Activated CD4-positive, alpha-beta T cell treated with anti-CD3 and anti-CD28 coated beads for 48 hours (primary cell): ENCODE measurements at places on chromosomes 5 and 9.

DNA sequence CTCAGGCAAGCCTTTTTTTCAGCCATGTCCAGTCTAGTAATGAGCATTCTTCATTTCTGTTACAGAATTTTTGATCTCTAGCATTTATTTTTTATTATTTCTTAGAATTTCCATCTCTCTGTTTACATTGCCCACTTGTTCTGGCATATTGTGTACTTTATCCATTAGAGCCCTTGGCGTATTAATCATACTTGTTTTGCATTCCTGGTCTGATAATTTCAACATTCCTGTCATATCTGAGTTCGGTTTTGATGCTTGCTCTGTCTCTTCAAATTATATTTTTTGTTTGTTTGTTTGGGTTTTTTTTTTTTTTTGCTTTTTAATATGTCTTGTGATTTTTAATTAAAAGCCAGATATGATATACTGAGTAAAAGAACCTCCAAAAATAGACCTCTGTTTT, 23.0 kb upstream of the JAK2 start:
- DNase-seq = no peak

DNA sequence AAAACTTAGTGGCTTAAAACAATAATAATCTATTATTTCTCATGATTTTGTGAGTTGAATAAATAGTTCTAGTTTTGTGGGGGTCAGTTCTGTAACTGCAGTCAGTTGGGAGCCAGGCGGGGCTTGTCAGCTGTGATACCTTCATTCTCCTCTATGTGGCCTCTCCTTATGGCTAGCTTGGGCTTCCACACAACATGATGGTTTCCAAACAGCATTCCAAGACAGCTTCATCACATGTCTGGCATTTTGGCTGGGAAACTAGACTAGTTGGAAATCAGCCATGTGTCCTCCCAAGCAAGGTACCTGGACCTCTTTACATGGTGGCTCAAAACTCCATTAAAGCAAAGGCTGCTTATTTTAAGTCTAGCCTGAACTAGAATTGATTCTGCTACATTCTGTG, 61.4 kb upstream of the RANBP3L start:
- no peak for DNase-seq

DNA sequence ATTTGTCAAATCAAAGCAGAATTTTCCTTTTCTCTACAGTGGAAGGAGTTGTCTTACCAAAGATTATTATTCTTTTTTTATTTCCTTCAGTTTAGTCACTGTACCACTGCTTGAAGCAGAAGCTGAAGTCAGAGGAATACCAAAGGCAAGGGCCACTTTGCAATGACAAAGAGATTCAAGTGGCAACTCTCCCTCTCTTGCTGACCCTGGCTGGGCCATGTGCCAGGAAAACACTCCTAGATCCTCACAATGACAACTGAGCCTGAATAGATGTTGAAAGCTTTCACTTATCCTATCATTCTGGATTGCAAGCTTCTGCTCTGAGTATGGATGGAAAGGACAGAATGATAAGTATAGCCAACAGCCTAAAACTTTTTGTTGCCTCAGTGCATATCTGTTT, 618.3 kb downstream of the NR2F1-AS1 start:
- no peak for DNase-seq

GRCh38 chr5:91061946-91062562, 321.1 kb downstream of the ARRDC3 start:
- DNase-seq = no peak

DNA sequence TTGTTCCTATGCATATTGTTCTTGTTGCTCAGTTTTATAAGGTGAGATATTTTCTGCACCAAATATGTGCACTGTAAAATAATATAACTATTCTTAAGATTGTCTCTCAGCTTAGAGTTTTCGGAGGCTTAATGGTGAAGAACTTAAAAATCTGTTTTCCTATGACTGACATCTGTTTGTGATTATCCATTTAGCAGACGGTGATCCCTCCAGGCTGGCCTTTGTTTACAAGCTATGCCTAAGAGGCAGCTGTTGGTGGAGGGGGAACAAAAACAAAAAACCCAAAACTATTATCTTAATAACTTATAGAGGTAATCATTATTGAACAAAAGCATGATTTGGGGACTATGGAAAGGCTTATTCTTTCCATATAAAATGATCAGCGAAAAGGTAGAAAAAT, 658 bp downstream of the PDCD1LG2 start:
- no peak for DNase-seq

DNA sequence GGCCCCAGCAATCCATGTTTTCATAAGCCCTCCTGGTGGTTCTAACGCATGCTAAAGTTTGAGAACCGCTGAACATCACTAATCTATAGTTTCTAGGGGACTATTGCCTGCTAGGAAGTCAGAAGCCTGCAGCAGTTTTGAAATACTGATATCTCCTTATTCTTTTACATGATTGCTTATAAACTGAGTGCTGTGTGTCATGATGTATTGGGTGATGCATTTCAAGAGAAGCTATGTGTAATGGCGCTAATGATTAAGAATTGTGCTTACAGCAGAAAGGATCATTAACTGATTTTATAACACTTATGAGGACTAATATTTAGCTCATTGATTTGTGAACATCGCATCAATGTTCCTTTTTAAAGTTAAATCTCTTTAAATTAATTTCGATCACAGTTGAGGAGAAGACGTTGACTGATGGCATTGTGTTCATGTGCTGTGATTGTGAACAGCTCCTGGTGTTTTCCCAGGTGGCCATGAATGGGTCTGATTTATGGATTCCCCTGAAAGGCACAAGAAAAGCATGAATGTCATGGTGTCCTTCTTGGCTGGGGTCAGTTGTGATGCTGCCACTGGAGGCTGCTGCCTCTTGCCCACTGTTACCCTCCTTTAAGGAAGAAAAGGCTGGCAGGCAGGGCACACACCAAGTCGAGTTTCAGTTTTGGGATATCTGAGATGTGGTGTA, 12.0 kb upstream of the DAP start:
- DNase-seq = no peak

GRCh38 chr5:57824047-57824446, 341.4 kb upstream of the ACTBL2 start:
- no peak for DNase-seq

DNA sequence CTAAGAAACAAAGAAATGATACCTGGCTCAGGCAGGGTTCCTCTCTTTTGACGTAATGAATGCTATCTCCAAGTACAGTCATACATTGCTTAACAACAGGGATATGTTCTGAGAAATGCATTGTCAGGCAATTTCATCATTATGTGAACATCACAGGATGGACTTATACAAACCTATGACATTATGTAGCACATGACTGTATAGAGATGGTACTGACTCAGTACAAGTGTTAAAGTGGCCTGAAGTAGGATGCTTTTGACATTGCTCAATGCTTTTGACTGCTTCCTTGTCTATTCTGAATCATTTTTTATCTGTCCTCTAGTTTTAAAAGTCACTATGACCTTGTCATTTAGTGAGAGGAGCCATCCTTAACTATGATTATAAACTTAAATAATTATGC, 147.6 kb downstream of the NR2F1-AS1 start:
- DNase-seq = no peak

DNA sequence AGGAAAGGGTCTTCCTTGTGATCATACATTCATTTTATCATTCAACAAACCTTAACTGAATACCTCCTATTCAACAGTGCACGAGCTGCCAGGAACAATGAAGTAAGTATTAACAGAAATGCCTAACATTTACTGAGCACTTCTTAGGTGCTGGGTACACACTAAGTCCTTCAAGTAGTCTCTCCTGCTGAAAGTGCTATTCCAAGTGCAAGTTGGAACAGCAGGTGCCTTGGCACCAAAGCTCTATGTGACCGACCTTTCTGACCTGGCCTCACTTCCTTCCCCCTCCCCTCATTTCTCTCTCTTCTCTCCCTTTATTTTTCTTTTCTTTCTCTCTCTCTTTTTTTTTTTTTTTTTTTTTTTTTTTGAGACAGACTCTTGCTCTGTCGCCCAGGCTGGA, 94.5 kb downstream of the GRIA1 start:
- no peak for DNase-seq

DNA sequence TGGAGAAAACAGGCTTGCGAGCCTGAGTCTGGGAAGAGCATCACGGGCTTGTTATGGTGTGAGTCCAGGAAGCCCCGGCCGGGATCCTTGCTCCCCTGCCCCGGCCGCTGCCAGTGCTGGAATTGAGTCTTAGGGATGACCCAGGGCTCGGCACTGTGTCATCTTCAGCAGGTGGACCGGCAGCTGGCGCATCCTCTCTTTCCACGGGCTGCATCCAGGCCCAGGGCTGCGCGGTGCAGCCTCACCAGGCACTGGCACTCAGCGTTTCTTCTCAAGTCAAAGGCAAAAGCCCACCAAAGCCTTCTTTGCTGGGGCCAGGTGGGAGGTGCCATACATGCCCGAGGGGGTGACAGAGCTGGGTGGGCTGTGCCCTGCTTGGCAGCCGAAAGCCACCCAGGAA, 46.6 kb downstream of the COL5A1 start:
- no peak for DNase-seq

GRCh38 chr9:89425921-89426383, 72.0 kb downstream of the SEMA4D start:
- no peak for DNase-seq

DNA sequence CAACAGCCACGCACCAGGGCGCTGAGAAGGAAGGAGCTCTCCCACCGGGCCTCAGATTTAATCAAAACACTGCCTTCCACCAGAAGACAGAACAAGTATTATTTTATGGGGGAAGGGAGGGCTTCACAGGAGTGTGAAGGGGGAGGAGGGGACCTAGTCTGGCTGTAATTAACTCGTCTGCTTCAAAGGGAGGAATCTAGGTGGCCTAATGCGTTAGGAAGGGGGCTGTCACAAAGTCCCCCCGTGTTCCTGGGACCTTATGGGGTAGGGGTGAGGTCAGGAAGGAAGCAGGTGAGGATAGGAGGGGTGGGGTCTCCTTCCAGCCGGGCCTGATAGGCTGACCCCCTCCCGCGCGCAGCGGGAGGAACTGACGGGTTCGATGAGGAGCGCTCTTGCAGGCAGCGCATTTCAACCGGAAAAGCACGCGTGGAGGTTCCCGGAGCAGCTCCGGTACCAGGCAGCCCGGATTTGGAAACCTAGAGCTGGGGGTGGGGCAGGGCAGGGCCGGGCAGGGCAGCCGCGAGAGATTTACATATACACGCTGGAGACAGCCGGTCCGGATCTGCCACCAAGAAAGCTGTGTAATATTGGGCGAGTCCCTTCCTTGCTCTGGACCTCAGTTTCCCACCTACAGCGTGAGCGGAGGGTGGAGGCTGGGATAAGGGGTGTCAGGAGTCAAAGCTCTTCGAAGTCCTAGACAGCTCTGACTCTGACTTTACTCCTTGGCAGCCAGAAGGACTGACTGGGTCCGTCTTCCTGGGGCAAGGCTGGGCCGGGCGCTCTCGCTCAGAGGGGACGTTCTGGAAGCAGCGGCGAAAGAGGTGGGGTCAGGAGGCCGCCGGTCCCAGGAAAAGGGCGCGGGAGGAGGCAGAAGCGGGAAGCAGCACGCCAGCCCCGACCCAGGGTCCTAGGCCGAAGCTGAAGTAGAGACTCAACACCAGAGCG, 1.8 kb downstream of the SHB start:
- peak; percentile 31 for DNase-seq

DNA sequence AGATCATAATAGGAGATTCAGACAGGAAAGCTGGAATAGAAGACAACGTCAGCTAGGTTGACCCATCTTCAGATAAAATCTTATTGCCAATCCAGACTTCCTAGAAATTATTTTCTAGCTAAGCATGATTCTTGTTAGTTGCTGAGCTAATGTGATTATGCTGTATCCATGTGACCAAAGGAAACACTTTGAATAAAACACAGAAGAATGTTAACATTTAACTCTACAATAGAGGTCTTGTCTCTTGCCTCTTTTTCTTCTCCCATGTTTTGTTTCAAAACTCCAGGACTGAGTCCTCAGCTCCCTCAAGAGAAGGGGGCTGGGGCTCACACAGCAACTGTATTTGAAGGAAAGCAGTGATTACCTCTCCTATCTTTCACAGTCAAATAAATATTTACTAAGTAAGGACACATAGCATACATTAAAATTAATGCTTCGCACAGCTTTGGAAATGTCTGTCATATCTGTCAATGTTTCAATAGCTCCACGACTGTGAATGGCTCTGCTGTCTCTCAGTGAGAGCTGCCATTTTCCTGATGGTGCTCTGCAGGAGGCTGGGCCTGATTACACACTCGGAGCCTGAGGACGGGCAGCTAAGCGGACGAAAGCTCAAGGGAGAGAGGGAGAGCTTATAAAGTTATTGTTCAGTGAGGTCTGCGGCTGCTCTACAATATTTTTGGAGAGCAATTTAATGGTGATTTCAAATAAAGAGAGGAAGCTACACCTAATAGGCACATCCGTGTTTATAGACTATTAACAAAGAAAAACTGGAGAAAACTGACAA, 64.8 kb upstream of the ZNF462 start:
- no peak for DNase-seq

GRCh38 chr5:94932259-94932658, 313.8 kb downstream of the SLF1 start:
- DNase-seq = no peak

DNA sequence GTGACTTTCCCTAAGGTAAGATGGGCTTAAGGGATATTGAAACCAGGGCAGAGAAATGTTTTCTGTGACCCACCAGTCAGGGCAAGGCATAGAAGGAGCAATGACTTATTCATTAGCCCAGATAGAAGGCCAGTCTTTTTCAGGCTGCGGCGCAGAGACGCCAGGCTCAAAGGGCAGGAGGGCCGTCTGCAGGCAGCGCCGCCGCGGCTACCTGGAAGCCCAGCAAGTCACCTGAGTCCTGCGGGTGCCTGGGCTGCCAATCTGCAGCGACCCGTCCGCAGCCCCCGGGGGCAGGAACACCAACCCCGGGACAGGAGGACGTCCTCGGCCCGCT, 322 bp upstream of the SH3GL2 start:
- DNase-seq = no peak

DNA sequence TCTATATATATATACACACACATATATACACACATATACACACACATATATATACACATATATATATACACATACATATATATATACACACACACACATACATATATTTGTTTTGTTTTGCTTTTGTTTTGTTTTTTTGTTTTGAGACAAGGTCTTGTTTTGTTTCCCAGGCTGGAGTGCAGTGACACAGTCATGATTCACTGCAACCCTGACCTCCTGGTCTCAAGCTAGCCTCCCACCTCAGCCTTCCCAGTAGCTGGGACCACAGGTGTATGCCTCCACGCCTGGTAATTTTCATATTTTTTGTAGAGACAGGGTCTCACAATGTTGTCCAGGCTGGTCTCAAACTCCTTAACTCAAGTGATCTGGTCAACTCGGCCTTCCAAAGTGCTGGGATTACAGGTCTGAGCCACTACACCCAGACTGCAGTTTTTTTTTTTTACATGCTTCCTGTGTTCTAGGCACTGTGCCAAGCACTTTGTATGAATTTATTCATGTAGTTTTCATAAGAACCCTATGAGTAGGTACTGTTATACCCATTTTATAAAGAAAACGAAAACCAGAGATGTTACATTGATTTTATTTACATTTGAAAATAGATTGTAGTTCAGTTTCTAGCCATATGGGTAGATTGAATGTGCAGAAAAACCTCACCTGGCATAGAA, 120.7 kb downstream of the PBX3 start:
- no peak for DNase-seq

- no peak for DNase-seq
Measured at GRCh38 chr5:136563489-136563888, 198.1 kb upstream of the TRPC7 start.

GRCh38 chr5:154590093-154590724, 112.2 kb upstream of the HAND1 start:
- no peak for DNase-seq

- no peak for DNase-seq
Measured at GRCh38 chr9:133352635-133353340, 3.5 kb downstream of the SURF1 start.

GRCh38 chr5:172607213-172607793, 33.8 kb upstream of the NEURL1B start:
- no peak for DNase-seq
